ENCODE measurements at places on chromosomes 4 and X.

- no peak for DNase-seq
These were observed 130.8 kb upstream of the IL1RAPL2 start for GRCh38 chrX:104435249-104435648.

GRCh38 chr4:74733756-74734155, 60.6 kb downstream of the BTC start:
- peak; percentile 16 for DNase-seq

DNA sequence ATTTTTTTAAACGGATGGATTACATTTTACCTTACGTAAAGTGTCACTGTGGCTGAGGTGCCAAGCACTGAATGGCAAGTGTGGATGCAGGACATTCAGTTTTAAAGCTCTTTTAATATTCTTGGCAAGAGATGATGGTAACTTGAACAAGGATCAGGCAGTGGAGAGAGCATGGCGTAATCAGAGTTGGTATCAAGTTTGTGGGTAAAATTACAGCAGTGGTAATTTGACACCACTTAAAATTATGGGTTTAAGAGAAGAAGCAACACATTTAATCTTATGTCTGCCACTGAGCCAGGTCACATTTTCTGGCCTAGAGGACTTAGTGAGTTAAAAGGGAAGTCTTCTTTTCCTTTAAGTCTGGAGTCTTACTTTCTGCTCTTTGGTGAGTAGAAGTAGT, 100.5 kb downstream of the NAA11 start:
- peak; percentile 54 for DNase-seq

GRCh38 chr4:140806163-140806562, 50.0 kb upstream of the TBC1D9 start:
- DNase-seq: no peak

GRCh38 chr4:6439120-6439762, 33.2 kb downstream of the PPP2R2C start:
- DNase-seq: no peak

GRCh38 chr4:155566354-155566753, 100.3 kb upstream of the GUCY1A1 start:
- DNase-seq: no peak

DNA sequence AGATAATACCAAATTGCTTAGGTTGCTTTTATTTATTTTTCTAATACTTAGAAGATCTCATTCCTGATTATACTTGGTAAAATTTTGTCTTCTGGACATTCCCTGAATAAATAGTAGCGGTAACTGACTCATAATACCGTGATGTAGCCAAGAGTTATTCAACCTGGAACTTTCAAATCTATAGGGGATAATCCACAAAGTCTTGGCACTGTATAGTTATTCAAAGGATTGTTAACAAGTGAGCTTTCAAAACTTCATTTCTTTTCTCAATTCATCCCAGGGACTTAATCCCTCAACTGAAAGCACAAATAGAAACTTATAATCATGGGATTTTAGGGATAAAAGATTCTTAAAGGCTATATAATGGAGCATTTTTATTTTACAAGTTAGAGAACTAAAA, 1383.3 kb downstream of the FAM133A start:
- no peak for DNase-seq

- DNase-seq: no peak
These were observed 1.9 kb downstream of the TRO start for GRCh38 chrX:54922547-54922946.

DNA sequence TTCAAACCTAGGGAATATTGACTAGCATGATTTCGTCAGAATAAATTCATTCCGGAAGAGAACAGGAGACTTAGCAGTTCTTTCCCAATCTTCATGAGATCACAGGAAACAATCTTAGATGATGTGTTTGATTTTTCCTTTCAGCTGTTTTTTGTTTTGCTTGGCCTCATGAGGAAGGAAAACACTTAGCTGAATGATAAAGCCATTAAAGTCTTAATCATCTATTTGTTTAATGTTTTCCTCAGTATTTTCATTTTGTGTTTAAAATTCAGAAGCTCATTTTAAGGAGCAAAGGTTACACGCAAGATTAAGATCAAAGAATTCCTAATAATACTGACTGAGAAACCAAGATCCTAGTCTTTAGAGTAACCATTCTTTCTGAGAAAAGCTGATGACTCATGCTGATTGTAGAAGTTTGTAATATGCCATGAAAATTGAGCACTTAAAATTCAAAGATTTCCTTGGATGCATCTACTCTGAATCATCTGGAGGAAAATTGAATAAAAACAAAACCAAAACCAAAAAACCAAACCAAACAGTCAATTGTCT, 15.4 kb upstream of the TBC1D19 start:
- DNase-seq: no peak

DNA sequence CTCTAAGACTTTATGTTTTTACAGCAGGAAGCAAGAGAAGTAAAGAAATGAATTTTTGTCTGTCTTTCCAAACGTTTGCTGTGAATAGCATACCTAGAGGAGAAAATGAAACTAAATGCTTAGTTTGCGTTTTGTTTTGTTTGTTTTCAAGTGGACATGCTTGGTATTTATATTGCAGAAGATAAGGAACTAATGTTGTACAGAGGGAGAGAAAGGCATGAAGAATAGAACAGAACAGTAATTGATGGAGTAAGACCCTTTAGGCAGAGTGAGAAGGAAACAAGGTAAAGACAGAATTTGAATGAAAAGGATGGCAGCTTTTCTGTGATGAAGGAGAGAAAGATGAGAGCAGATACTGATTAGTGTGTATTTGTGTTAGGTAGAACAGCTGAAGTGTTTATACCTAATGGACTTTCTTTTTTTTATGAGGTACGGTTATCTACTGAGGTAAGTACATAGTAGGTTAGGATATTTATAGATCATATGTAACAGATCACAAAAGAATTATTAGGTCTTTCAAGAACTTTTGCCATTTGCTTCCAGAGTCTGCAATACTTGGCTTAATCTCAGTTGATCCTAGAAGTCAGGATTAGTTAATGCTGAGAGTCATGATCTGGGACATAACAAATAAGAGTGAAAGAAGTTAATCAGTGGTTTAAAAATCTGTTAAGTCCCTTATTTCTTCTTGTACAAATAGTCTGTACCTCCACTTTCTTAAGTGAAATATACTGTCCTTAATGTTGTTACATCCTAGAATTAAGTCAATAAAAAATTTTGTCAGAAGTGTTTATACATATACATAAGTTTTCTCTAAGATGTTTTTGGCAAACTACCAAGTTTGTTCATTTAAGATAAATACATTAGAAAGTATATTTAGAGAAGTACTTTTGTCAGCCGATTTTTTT, 36.8 kb downstream of the FABP2 start:
- DNase-seq: no peak

DNA sequence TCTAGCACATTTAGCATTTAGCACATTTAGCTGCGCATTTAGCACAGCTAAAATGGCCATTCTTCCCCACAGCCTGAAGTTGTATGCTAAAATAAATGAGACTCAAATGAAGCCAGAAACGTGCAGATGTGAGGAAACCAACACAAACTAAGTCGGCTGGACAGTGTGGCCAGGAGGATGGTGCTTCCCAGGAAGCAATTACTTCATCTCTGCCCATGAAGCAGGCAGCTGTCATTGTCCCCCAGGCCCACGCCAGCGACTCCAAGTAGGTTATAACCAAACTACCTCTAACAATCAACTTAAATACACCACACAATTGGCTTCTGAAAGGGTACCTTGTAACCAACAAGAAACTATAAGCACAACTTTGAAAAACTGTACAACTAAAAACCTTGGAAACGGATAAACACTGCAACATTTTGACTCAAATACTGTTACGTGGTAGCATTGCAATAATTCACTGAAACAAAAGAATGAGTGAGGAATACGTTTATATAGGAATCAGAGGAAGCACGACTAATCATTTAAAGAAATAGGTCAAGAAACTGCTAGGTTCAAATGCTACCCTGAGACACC, 39.2 kb downstream of the AFAP1 start:
- DNase-seq: no peak

DNA sequence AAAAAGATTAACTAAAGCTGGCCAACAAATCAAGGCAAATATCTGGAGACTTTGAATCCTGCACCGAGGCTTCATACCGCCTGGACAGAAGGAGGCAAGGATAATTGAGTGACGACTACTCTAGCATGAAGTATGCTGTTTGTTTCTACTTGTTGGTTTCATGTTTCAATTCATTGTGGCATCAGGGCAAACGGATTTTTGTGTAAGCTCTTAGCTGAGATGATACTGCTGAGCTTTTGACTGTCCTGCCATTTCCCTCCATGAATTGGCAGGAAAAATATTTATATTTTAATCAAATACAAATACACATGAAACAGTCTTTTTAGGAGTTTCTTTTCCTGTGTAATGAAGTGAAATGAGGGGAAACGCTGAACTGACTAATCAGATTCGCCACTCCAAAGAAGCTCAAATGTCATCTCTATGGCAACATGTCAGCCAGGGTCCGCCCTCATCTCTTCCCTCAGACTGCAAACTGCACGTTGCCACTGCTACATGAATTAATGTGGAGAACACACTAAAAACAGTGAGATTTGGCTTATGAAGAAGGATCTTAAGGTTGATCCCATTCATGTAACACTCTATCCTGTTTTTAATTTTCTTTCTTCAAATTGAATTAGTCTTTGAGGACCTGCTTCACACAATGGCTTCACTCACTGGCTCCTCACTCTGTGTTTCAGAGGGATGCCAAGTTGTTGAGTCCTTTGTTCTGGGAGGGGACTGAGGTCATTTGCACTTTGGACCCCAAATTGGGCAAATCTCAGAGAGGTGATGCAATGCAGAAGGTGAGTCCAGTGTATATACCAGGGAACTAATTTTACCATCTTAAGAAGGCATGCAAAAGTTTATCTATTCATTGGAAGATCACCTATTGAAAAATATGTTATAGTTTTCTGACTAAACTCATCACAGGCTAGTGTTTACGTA, 149.6 kb upstream of the MID1 start:
- peak; percentile 60 for DNase-seq

DNA sequence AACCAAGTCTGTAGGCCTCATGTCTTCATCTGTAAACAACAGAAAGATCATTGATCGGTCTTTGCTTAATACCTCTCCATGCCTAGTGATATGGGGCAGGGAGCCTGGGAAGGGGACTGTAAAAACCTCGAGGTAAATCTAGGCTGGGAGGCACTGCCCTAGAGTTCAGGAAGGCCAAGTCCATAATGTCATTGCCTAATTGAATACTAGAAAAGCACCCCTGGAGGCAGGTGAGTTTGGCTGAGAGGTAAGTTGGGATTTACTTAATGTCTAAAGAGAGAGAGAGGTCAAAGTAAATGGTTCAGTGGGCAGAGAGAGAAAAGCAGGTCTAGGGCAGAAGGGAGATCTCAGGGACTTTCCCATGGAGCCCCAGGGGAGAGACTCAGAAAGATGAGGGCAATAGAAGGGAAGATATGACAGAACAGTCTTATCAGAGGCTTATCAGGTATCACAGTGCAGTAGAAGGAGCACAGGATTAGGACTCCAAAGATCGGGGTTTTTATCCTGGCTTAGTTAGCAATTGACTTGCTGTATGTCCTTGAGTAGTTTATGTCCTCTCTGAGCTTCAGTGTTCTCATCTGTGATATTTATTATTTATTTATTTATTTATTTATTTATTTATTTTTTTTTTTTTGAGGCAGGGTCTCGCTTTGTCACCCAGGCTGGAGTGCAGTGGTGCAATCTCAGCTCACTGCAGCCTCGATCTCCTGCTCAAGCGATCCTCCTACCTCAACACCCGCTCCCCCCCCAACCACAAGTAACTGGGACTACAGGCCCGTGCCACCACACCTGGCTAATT, 85.2 kb downstream of the SLC16A2 start:
- DNase-seq: no peak

- DNase-seq: no peak
These were observed 133.3 kb downstream of the MAML3 start for GRCh38 chr4:140020457-140021361.

DNA sequence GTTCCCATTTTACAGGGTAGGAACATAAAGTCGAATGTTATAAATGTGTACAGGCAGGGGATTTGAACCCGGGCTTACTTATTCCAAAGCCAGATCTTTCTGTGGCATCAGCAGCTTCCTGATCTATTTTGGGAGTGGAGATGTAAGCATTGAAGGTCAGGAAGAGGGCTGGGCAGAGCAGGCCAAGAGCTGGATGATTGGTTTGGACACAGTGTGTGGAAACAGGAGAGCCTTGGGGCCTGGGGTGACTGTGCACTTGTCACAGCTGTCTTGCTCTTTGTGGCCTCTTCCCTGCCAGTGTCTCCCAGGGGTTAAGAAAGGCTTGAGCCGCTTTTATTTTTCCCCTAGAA, 127.9 kb upstream of the ENPP6 start:
- DNase-seq: no peak

DNA sequence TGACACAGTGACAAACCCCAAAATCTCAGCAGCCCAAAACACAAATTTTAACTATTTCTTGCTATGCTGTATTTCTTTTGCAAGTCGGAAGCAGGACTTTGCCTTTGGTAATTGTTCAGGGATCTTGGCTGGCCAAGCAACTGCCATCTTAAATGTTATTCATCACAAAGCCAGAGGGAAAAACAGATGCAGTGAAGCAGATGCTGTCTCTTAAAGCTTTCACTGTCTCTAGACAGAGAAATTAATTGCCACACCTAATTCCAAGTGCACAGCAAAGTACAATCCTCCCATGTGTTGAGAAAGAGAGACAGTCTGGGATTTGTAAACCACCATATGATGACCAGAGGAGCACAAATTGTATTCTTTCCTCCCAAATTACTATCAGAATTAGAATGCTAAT, 30.0 kb upstream of the GALNT7 start:
- no peak for DNase-seq

DNA sequence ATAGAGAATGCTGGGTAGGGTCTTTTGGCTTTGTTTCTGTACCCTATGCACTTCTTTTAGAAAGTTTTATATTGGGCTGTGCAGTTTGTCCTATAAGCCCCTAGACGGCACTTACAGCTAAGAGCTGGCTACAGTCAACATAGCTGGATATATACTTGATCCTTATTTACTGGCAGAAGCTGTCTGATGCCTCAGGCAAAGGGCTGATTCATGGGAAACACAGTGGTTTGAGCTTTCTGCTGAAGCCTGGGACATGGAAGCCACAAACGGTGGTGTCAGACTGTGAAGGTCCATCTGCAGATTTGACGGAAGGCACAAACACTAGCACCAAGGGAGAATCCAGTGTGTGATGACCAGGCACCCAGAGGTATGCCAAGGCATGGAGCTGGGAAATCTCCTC, 608.4 kb downstream of the ANKRD50 start:
- DNase-seq: no peak

- no peak for DNase-seq
These were observed 1.5 kb upstream of the TRIML2 start for GRCh38 chr4:188110741-188111471.

GRCh38 chrX:121333942-121334341, 286.5 kb downstream of the GLUD2 start:
- DNase-seq: no peak

DNA sequence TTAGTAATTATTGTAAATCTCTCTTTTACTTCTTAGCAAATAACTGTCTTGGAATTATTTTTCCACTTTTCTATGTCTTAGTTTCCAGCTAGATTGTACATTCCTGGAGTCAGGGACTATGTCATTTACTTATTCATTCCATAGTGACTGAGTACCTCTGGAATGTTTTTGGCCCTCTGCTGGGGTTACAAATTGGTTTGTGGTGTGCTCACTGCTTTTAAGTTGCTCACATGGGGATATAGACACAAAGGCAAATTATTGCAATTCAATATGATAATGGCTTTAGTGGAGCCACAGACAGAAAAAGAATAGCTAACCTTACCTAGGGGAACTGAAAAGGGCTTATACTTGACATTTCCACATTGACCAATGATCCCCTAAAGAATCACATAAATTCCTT, 63.7 kb upstream of the PDGFRA start:
- DNase-seq: no peak

GRCh38 chrX:105564501-105564900, 257.8 kb upstream of the NRK start:
- DNase-seq: no peak
